ENCODE measurements at places on chromosomes 4 and X.

DNA sequence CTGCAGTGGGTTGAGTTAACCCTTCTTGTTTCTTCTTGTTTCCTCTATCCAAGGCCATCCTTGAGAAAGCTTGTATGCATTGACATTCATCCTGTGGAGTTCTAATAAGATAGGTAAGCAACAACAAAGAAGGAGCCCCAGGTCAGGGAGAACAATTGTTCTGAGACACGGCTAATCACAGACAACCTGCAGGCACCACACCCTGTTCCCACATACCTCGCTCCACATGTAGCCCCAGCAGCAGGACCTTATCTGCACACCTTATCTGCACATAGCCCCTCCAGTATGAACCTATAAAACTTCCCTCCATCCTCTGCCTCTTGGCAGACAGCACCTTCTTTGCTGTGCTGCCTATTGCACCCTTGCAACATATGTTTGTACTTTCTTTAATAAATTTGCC lies 129.1 kb downstream of the MSL3 start:
- DNase-seq, result no peak

DNA sequence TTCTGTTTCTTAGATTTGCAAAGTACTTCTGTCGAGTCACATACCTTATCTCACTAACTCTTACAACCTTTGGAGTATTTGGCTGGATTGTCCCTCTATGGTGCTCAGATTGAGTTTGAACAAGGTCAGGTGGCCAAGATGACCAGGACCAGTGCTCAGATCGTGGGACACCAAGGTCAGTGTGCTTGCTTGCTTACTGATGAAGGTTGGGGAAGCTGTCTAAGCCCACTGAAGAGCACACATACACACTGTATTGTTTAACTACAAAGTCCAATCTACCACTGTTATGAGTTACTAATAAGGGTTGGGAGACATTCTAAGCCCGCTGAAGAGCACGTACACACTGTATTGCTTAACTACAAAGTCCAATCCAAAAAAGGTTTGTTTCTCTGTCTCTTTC lies 53.7 kb downstream of the TAB3 start:
- DNase-seq, result no peak

DNA sequence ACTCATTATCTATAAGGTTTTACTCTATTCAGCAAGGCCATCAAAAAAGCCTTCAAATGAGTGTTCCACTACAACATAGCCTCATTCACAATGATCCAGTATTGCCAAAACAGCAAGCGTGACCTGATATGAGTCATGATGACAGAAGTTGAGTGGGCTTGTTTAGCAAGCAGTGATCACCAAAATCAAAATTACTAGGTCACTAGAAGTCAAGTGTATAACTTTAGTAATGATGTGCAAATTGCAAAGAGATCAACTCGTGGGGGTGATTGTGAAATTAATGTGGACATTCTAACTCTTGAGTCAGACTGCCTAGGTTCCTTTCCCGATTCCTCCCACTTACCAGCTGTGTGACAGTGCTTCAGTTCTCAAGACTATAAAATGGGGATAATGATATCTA lies 124.5 kb downstream of the CHM start:
- no peak for DNase-seq

DNA sequence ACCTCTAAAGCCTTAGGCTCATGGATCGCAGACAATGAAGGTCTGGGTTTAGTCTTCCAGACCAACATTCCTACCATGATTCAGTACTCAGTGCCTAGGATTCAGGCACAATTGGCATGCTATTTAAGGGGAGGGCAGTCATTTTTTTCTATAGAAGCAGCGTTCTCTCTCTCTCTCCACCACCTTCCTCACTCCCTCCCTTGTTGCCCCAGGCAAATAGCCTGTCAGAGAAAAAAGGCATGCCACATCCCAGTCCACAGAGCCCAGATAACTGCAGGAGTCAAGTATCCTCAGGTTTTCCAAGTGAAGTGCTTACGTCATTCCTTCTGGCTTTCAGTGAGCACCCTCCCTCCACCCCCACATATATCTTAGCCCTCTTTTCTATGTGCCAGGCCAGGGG lies 533.0 kb downstream of the BCOR start:
- no peak for DNase-seq

DNA sequence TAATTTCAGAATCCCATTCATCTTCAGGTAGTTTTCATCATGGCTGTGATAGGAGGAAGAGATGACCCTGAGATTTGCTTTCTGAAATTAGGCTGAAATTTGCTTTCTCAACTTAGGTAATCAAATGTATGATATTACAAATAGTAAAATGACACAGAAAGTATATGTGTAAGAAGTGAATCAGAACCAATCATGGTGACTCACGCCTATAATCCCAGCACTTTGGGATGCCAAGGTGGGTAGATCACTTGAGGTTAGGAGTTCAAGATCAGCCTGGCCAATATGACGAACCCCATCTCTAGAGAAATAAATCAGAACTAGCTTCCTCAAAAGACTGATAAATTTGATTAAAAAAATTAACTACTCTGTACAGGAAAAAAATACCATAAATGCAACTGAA lies 555.4 kb downstream of the STPG2 start:
- DNase-seq, result no peak

- no peak for DNase-seq
These were observed 214.6 kb upstream of the MAB21L2 start for GRCh38 chr4:150367326-150367725.

DNA sequence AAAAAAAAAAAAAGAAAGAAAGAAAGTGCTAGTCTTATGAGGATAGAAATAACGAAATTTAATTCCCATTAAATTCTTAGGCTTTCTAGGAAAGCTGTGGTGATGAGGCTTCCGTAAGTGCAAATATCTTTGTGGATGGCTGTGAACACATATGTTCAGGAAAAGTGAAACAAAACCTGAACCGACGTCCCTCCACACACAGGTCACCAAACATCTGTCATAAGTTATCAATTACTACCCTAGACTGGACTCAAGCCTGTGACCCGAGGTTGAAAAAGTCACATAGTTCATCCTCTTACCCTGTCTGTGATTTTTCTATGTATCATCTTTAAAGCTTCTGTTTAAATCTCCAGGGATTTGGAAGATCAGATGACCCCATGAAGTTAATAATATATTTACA lies 24.8 kb downstream of the HHIP start:
- DNase-seq, result no peak

DNA sequence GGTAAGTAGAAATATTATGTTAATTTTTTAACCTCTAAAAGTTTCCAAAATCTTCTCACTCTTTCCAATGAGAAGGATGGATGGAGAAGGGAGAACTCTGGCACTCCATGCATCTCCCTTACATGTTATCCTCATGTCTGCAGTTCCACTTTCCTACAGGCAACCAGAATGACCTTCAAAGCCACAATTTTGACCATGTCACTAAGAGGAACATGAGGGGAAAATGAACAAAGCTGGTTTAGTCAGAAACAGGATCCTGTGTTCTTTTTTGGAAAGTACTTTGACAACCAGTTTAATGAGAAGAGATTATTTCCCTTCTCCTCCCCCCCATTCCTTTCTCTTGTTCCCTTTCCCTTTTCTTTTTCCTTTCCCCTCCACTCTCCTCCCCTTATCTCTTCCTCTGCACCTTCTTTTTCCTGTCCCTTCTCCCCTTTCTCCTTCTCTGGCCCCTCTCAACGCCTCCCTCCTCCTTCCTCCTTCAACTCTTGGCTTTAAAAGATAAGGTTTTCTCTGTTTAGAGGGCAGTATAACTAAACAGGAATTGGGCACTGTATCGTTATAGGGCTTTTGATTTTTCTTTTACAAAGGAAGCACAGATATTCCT lies 42.5 kb downstream of the DTHD1 start:
- DNase-seq, result no peak

Data from stimulated activated CD8-positive, alpha-beta memory T cell treated with anti-CD3 and anti-CD28 coated beads, Interleukin-7, amount 100 ng/mL, for 24 hours (primary cell).